ENCODE measurements at places on chromosomes 12 and 14. TPM values are rescaled to one million over a fixed set of nuclear protein-coding genes. Genes with fewer than 3 reads are reported as not detected.

- DNase-seq = no peak
Observed at GRCh38 chr14:65419593-65420252, 7.2 kb downstream of the FUT8 start.

Gene CD69
- 0.82 TPM for total RNA-seq

DNA sequence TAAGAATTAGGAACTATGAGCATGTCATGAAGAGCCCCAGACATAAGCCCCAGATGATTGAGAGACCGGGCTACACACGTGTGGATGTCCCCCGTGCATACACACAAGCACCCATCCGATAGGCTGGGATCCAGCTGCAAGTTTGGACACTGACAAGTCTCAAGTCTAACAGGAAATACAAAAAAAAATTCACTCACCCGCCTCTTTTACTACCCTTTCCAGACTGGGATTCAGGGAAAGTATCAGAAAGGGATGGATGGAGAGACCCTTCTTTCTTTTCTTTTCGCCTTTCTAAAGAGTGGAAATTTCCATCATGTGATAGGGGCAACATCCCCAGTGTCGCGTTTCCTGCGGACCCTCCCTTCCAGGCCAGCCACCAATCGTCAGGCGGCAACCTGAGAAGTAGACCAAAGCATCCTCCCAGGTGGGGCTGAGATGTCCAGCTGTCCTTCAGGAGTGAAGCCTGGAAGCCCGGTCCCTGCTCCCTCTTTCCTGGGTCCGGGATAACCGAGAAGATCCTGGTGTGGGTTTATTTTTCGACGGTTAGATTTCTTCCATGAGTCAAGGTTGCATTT, 6.4 kb upstream of the SLC38A4 start:
- DNase-seq = no peak

Gene RHEBL1
- not detected for total RNA-seq

DNA sequence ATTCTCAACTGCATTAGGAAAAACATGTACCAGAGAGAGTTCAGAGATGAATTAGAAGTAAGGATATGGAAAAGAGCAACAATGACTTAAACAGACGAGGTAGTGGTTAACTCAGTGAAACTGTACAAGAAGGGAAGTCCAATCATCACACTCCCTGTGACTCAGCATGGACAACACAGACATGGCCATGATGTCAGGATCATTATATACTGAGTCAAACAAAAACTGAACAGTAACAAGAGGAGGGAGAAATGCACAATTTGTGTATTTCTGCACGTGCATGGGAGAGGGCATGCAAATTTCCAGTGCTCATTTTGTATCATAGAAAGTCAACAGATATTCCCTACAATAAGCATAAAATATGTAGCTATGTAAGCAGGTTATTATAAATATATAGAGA, 1037.8 kb downstream of the BCL11B start:
- no peak for DNase-seq

- no peak for DNase-seq
Observed at GRCh38 chr14:85190251-85190650, 339.7 kb upstream of the FLRT2 start.

Gene STXBP6
- 2.6 TPM for total RNA-seq

- DNase-seq = no peak
Observed at GRCh38 chr12:946631-947030, 2.9 kb downstream of the RAD52 start.

GRCh38 chr12:57815177-57816000, 3.1 kb downstream of the AVIL start:
- no peak for DNase-seq

Gene SMCO2
- not detected for total RNA-seq

GRCh38 chr12:41189395-41190251, 1.5 kb downstream of the PDZRN4 start:
- DNase-seq = peak; percentile 10

- DNase-seq = peak; percentile 61
Observed at GRCh38 chr12:26853303-26854030, 20.5 kb upstream of the ITPR2 start.

Gene SIRT4
- 3.5 TPM for total RNA-seq

Gene EFS
- total RNA-seq = 1.4 TPM

GRCh38 chr14:78448164-78449094, 278.3 kb downstream of the NRXN3 start:
- DNase-seq = no peak

DNA sequence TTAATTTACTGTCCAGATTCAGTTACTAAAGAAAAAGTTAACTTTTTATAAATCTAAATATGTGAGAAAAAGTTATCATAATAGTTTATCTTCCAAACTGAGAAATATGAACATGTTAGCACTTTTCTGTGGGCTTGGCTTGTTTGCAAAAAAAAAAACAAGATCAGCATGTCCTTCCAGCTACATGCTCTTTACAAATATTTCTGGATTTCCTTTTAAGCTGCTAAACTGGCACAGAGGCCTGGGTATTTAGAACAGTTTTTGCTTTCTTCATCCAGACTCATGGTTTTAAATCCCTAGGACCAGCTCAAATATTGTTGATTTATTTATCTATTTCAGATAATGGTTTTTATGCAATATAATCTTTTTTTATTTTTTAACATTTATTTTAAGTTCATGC, 1444.5 kb upstream of the FLRT2 start:
- DNase-seq = no peak

- no peak for DNase-seq
Observed at GRCh38 chr14:74261288-74261687, 22.0 kb downstream of the VSX2 start.

- DNase-seq = no peak
Observed at GRCh38 chr14:51901475-51902024, 41.1 kb downstream of the GNG2 start.

- peak; percentile 75 for DNase-seq
Observed at GRCh38 chr14:24332268-24332993, 2.4 kb downstream of the ADCY4 start.

Gene DLK1
- 39.9 TPM for total RNA-seq

DNA sequence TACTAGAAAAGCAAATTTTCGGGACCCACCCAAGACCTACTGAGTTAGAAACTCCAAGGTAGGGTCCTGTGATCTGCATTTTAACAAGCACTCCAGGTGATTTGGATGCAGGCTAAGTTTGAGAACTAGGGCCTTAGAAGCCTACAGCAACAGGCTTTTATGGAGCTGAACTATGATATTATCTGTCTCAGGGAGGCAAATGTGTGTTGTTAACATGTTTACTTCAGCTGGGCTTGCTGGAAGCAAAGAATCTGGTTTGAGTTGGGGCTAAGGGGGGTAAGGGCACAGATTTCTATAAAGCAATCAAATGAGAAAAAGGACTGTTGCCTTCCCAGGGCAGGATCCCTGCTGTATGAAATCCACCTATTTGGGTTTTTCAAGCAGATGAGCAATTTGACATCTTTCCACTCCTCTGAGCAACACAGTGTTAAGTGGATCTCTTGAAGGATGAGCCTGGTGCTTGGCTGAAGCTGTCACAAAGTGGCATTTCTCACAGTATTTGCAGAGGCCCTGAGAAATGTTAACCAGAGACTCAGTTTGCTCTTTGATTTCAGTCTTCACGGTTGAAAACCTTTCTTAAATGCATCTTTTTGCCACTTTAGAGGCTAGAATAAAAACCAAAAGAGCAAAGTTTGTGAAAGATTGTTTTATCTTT, 36.2 kb upstream of the SOCS2 start:
- no peak for DNase-seq

Gene SLC4A8
- total RNA-seq = 0.02 TPM

- no peak for DNase-seq
Observed at GRCh38 chr14:66645716-66646115, 137.8 kb downstream of the GPHN start.

- DNase-seq = no peak
Observed at GRCh38 chr12:6112004-6112403, 12.5 kb downstream of the VWF start.

GRCh38 chr14:77613201-77613600, 3.2 kb downstream of the SPTLC2 start:
- no peak for DNase-seq

DNA sequence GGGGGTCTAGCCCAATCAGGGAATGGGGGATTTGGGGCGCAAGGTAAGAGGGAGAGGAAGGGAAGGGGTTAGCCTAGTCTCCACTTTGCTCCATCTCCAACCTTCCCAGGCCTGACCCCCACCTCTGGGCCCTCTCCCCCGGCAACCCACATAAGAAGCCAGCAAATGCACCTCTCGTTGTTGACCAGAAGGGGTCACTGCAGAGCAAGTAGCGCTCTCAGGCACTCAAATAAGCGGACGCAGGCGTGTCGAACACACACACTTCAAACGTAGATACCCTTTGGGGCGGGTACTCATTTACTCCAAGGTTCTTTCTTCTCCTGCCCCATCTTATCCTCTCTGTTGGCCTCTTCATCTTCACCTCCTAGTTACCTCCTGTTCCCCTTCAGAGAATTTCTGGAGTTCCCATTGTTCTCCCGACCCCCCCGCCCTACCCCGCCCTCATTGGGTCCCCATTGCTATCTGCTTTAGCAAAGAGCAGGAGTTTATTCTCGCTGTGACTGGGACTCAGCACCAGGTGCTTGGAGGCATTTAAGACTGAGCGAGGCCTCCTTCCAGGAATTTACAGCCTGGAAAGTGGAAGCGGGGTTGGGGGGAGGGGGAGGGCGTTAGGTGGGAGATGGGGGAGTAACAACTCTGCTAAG, 1.5 kb upstream of the SRRM4 start:
- no peak for DNase-seq

GRCh38 chr12:46577063-46577776, 204.6 kb upstream of the SLC38A2 start:
- DNase-seq = no peak

DNA sequence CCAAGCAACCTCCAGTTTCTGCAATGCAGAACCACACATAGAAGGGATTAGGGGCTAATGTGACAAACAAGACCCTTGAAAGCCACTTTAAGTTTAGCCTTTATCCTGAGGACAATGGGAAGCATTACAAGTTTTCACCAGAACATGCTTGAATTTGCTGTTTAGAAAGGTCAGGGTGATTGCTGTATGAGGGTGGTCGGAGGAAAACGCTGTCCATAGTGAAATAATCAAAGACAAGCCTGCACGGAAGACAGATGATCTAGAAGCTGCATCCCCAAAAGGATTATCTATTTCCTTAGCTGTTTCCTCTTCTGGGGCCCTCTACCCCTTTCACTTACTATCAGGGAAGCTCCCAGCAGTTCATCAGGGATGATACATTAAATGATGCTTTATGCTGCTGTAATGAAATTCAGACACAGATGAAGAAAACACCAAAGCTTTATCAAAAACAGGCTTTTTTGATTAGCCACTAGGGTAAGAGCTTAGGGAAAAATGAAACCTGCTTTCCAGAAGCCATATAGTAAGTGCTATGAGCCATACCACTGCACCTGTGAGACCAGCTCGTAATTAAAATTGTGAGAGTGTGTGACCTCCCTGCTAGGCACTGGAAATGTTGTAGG, 6.5 kb downstream of the HAL start:
- no peak for DNase-seq

Gene CISTR
- total RNA-seq = not detected

Gene XPOT
- total RNA-seq = 35.1 TPM

DNA sequence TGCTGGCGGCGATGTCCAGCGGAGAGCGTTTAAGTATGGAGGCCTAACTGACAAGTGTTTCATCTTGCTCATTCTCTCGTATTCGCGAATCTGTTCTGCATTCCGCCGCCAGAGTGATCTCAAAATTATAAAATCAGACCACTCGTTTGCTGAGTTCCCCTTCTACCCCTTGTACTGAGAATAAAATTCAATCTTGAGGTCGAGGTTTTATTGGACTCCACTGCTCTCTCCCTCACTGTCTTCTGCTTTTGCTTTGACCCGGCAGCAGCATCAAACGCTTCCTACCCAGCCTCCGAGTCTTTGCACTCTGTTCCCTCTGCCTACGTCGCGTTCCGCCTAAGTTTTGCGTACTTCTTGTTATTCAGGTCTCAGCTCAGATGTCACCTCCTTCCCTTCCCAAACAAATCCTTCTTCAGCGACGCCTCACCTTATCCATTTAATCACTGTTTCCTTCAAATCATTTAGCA, 462 bp downstream of the KNTC1 start:
- DNase-seq = no peak

All from psoas muscle (tissue), 8 donors.